ENCODE measurements at places on chromosomes 2 and 18. TPM values are rescaled to one million over a fixed set of nuclear protein-coding genes. Genes with fewer than 3 reads are reported as not detected.

The IL18R1 gene
- total RNA-seq = 4.0 TPM

The HPCAL1 gene
- 64.9 TPM for total RNA-seq

The SERPINB10 gene
- total RNA-seq = not detected

The RESP18 gene
- total RNA-seq = not detected

The NAB1 gene
- 45.8 TPM for total RNA-seq

The DAPL1 gene
- not detected for total RNA-seq

The HOXD8 gene
- 13.4 TPM for total RNA-seq

The CTNNA2 gene
- not detected for total RNA-seq

The CCDC178 gene
- total RNA-seq = 0.30 TPM

The RAPGEF4 gene
- 1.2 TPM for total RNA-seq

The FRZB gene
- total RNA-seq = not detected

The KANSL1L gene
- total RNA-seq = 22.4 TPM

The APCDD1 gene
- total RNA-seq = under 0.01 TPM

The FHL2 gene
- 751 TPM for total RNA-seq

The ZNF385B gene
- total RNA-seq = 1.1 TPM

The GPR39 gene
- 9.2 TPM for total RNA-seq

The GALNT5 gene
- total RNA-seq = 10.1 TPM

The CCDC148 gene
- total RNA-seq = 16.0 TPM

The RAX gene
- total RNA-seq = not detected

The LYPD6 gene
- 1.6 TPM for total RNA-seq

The SIGLEC15 gene
- 2.1 TPM for total RNA-seq

The LCT gene
- not detected for total RNA-seq

The LYG1 gene
- total RNA-seq = not detected

The DRC1 gene
- 0.25 TPM for total RNA-seq

The FLACC1 gene
- 0.45 TPM for total RNA-seq

The POTEJ gene
- total RNA-seq = not detected

The FAM168B gene
- 116 TPM for total RNA-seq

The TRAPPC12 gene
- total RNA-seq = 37.3 TPM

The LYG2 gene
- not detected for total RNA-seq

The RPIA gene
- total RNA-seq = 8.7 TPM

The L3MBTL4 gene
- total RNA-seq = 2.2 TPM

The COLEC11 gene
- not detected for total RNA-seq

The NEURL3 gene
- 31.1 TPM for total RNA-seq

The PCARE gene
- total RNA-seq = not detected

The PID1 gene
- total RNA-seq = 1.0 TPM

The KCNJ3 gene
- total RNA-seq = 0.10 TPM

The MRO gene
- total RNA-seq = not detected

The RAB17 gene
- total RNA-seq = 11.9 TPM

The C2orf69 gene
- 12.9 TPM for total RNA-seq

The RAMP1 gene
- total RNA-seq = 0.50 TPM

The ALPI gene
- not detected for total RNA-seq

The NEMP2 gene
- 15.8 TPM for total RNA-seq

All from renal cortical epithelial cell (primary cell).